ENCODE measurements at places on chromosomes 6 and 20.

DNA sequence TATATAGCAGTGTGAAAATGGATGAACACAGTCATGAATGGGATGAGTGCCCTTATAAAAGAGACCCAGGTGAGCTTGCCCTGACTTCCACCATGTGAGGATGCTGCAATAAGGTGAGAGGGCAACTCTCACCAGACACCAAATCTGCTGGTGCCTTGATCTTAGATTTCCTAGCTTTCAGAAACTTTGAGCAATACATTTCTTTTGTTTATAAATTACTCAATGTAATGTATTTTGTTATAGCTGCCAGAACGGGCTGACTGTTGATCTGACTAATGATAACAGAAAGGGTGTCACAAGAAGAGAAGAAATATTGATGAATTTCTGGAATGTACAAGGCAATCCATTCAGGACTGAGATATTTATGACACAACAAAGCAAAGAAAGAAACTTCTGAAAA lies 180.5 kb downstream of the MCHR2 start:
- DNase-seq = no peak

- DNase-seq = no peak
These were observed 26.1 kb upstream of the TINAG start for GRCh38 chr6:54282186-54282585.

- DNase-seq = no peak
These were observed 150.4 kb upstream of the CCN2 start for GRCh38 chr6:132101535-132101934.

DNA sequence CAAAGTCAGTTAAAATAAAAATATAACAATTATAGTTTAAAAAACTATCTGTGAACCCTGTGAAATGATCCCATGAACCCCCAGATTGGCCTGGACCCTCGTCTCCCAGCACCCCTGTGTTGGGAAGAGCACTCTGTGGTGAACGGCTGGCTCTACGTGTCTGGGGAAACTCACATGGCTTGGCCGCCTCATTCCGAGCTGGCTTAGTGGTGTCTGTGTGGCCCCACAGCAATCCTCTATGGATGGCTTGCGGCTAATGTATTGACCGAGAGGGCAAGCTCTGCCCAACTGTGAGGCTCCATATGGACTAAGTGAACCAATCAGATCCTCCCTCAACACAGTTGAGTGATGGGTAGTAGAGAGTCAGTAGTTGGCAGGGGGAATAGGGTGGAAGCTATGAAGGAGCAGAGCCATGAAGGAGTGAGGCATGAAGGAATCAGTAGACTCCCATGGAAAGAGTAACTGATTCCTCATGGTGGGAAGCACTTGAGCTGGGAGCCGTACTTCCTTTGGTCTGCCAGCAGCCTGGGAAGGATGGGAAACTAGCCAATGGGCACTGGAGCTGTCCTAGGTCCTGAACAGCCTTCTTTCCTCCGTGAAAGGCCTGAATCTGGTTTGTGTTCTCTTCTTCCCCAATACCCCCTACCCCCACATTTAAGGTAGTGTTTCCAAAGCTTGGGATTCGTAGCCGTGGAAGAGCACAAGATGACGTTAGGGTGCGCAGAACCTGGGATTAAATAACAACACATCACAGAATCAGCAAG lies 21.6 kb upstream of the ZNF831 start:
- no peak for DNase-seq

DNA sequence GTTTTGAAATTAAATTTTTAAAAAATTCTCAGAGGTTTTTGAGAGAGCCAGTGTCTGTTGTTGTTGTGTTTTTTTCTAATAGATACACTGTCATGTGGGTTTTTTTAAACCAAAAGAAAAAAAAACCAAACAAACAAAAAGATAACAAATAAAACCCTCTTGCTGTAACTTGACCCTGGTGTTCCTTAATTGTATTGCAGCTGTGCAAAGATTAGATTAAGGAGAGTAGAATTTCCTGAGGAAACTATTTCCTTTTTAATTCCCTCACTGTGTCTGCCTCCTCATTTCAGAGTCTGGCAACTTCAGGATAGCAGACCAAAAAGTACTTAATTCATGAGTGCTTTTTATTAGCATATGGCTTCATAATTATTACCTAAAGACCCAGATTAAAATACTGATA lies 281.9 kb downstream of the EPM2A start:
- DNase-seq = no peak

GRCh38 chr20:32218156-32218900 lies 10.6 kb downstream of the POFUT1 start:
- no peak for DNase-seq

DNA sequence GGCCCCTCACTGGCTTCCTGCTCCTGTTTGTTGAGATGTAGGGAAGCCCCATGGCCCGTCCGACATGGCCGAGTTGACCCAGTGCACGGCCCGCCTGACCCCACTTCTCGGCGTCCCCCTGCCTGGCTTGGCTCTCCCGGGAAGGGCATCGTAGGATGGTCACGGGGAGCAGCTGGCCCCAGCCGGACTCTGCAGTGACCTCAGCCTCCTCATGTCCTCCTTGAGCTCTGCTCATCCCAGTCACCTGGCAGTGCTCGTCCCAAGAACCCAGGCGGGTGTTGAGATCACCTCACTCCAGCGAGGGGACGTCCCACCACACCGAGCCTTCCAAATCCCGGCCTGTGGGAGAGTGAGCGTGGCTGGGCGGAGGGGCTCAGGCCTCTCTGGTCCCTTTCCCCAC lies 15.7 kb downstream of the SLCO4A1 start:
- no peak for DNase-seq

- DNase-seq = no peak
These were observed 230.0 kb upstream of the SULF2 start for GRCh38 chr20:48015141-48015910.

- DNase-seq = no peak
These were observed 343.9 kb downstream of the NRN1 start for GRCh38 chr6:5662797-5663196.

GRCh38 chr6:1202201-1202600 lies 109.7 kb upstream of the FOXQ1 start:
- no peak for DNase-seq

DNA sequence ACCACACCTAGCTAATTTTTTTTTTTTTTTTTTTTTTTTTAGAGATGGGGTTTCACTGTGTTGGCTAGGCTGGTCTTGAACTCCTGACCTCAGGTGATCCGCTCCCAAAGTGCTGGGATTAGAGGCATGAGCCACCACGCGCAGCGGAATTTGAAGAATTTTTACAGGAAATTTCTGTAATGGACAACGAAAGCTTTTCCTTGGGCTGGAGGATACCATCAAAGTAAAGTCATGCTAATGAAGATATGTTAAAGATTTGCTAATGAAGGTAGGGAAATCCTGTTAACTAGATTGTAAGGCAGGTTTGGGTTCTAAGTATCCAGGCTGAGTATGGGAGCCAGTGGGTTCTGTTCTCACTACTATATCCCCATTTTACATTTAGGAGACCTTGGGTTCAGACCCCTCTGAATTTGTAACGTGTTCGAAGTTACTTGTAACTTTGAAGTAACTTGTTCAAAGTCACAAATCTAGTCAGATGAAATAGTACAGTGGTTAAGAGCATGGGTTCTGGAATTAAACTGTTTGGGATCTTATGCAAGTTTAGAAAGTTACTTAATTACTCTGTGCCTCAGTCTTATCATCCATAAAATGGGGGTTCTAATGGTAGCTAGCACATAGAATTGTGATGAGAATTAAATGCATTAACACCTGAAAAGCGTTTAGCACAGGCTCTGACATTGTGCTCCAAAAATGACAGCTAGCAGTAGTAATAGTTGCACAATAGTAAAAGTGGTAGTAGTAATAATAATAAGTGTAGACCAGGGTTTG lies 123.4 kb upstream of the GPR6 start:
- DNase-seq = no peak

DNA sequence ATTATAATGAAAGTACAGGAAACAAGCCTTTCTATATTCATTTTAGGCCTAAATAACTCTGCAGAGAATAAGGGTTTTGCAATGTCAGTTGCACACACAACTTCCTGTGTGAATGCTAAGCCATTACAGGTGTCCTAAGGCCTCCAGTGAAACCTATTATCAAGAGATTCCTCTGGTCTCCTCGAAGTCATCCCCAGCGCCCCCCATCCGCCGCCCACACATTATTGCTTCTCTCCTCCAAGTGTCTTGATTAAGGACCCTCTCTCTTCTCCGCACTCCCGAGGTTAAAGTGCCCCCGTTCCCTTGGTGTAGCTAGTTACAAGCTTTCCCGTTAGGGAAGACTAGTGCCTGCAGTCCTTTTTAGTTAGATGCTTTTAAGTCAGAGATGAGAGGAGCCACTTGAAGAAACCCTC lies 1.3 kb downstream of the HIVEP2 start:
- DNase-seq = no peak

DNA sequence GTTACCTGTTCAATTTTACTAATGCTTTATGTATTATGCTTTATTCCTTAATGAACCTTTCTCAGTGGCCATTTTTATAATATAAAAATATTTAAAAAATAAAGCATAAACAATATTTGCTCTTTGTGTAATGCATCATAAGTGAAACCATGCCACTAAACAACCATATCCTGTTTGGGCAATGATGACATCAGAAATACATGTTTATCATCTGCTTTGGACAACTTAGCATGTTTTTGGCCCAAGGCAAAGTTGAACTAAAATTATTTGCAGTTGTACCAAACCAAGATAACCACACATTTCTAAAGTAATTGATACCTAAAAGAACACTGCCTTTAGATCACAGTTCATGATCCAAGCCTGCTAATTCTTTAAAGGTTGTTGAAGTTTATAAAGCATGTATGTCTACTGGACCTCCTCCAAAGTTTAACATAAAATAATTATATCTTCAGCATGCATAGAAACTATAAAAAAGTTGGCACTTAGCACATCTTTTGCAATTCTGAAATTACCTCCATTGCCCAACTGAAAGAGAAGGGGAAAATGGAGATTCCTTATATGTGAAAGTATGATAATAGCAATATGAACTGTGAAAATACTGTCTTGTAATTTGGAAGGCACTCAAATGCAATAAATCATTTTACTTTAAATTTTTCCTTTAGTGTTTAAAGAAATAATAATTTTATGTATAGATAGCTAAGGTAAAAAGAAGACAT lies 325.6 kb upstream of the RUNX2 start:
- no peak for DNase-seq

DNA sequence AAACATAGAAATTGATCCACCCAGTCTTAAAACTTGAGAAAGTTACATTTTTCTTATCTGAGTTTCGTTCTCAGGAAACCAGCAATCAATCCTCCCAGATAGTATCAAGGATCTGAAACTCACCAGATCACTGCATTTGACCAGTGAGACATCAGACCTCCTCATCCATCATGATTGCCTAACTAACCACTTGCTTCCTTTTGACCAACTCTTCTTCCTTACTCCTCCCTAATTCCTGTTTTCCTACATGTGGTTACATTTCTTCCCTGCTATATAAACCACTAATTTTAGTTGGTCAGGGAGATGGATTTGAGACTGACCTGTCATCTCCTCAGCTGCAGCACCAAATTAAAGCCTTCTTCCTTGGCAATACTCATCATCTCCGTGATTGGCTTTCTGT lies 357.1 kb upstream of the POU3F2 start:
- no peak for DNase-seq

- DNase-seq = no peak
These were observed 3.1 kb upstream of the CABLES2 start for GRCh38 chr20:62409931-62410745.

- no peak for DNase-seq
These were observed 36.6 kb upstream of the DUSP22 start for GRCh38 chr6:255751-256083.

DNA sequence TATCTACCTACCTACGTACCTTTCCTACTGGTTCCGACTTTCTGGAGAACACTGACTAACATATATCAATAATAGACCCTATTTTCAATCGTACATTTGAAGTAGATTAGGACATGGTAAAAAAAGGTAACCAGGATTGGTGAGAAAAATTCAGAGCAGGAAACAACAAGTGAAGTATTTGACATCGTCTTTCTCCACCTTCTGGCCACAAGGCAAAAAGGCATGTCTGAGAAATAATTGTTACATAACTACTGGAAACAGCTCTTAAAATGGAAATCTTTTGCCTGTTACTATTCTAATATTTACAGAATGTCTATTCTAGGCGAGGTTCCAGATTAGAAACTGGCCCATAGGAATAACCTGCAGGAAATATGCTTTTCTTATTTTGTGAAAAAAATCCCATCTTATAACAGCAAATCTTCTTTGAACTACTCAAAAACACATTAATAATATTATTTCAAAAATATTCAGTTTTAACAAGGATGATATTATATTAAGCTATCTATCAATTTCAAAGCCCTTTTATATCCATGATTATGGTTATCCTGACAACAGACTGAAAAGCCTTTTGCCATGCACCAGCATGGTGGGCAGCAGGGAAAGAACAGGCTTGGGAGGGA lies 80.8 kb downstream of the RCAN2 start:
- no peak for DNase-seq

DNA sequence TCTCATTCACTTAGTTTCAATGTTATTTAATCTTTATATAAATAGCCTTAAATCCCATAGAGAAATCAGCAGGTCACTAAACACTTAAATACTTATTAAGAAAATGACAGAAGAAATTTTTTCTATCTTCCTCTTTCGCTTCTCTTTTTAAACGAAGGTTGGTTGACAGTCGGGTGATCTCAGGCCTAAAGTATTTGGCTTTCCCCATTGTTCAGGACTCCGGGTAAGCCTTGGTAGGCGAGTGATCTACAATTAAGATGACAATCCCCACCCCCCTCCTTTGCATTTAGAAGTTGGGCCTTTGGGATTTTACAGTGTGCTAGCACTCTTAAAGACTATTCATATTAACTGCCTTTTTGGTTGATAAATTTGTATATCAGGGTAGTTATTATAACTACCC lies 19.7 kb upstream of the UTRN start:
- DNase-seq = no peak

DNA sequence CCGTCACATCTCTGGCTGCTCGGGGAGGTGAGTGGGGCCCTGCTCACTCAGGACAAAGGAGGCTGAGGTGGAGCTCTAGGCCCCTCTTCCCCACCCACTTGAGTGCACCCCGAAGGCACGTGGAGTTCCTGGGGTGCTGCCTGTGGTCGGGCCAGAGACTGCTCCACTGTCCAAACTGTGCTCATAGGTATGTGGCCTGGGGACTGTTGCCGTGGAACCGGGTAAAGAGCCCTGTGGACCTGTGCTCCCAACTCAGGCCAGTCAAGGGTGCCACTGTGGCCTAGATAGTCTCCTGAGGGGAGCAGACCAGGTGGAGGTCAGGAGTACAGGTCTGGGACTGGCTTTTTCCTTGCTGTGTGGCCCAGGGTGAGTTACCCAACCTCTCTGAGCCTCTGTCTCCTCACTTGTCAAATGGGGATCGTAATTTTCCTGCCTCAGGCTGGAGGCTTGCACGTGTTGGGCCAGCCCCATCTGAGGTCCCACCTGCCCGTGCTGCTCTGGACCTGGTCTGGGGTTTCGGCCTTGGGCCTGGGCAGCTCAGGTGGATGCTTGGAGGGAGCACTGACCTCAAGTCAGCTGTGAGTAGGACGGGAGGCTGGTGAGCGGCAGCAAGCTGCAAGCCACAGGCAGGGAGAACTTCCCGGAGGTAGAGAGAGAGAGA lies 12.4 kb upstream of the NPBWR2 start:
- no peak for DNase-seq

- DNase-seq = no peak
These were observed 155.2 kb downstream of the TTLL2 start for GRCh38 chr6:167479901-167480648.

GRCh38 chr6:167660944-167661551 lies 165.7 kb upstream of the AFDN start:
- no peak for DNase-seq

All from activated CD4-positive, CD25-positive, alpha-beta regulatory T cell treated with anti-CD3 and anti-CD28 coated beads, Interleukin-2, amount 50 U/mL, for 16 hours (primary cell).